Stimulated activated CD4-positive, alpha-beta T cell treated with anti-CD3 and anti-CD28 coated beads, Interleukin-15, amount 100 ng/mL, for 1 hour (primary cell): ENCODE measurements at places on chromosomes 5 and 9.

- no peak for DNase-seq
These were observed 36.0 kb upstream of the CREBRF start for GRCh38 chr5:173020154-173020581.

GRCh38 chr9:68912561-68912960, 101.4 kb downstream of the PRKACG start:
- DNase-seq = no peak

DNA sequence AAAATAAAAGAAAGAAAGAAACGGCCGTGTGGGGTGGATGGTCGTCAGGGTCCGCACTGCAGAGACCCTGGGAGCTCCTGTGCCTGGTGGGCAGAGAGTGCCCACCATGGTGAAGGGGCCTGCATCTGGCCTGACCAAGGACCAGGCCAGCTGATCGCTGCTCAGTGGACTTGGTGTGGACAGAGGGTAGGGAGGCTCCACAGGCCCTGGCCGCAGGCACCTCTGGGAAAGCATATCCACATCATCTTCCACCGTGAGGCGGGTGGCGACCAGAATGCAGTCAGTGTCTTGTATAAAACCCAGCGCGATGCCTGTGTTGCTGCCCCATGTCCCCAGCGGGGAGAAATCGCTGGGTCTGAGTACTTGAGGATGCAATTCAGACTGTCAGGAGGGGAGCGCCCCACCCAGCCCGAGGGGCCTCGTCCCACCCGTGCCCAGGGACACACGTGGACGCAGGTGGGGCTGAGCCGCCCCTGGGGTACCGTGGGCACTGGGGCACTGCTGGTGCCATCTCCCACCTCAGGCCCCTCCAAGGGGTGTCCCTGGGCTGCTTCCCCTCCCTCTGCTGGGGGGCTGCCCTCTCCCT, 27.8 kb upstream of the SLC6A19 start:
- DNase-seq = no peak

- no peak for DNase-seq
These were observed 5.4 kb downstream of the NFIL3 start for GRCh38 chr9:91418215-91418610.

DNA sequence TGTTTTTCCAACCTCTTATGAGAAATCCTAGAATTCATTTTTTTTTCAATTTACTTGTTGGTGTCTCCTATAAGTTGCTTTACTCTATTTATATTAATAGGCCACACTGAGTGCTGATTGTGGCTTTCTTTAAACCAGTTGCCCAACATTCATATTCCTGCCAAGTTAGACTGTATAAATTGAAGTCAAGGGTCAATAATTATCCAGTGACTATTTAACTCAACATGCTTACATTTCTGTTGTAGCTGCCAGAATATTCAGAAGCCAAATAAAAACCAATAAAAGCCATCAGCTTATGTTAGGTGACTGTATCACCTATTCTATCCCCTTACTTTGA, 169.0 kb downstream of the PTPRD start:
- DNase-seq = no peak

DNA sequence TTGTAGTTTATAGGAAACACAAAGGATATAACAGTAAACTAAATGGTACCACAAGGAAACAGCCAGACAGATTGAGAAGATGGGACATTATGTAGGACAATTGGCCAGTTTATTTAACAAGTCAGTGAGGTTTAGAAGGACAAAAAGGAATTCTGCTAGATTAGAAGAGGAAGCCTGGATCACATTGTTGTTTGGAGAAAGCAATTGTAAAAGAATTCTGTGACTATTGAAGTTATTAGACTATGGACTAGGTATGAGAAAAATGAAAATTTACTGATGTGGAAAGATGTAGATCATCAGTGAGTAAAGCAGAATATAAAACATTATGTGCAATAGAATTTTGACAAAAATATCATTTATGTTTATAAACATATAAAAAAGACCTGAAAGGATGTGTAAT, 97.1 kb downstream of the CFAP95 start:
- no peak for DNase-seq

GRCh38 chr5:18961234-18961633, 1026.8 kb downstream of the CDH18 start:
- DNase-seq = no peak

GRCh38 chr5:92979716-92980115, 601.3 kb downstream of the NR2F1-AS1 start:
- no peak for DNase-seq

GRCh38 chr9:115099901-115100300, 18.1 kb downstream of the TNC start:
- DNase-seq = no peak

DNA sequence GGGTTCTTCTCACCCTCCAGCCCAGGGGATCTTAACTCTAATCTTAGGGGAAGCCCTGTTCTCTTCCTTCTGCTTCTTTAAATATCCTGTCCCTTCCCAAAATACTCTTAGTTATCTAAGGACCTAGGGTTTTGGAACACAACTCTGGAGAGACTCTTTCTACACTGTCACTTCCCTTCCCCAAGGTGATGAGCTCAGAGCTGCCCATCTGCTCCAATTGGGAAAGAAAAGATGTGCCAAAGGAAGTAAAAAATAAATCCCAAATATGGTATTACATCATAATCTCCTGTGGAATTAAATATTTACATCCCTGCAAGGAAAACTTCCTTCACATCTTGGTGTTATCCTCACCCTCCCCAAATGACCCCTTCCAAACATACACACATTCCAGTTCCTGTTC, 291.2 kb downstream of the EPB41L4A start:
- no peak for DNase-seq
